ENCODE measurements at places on chromosomes 2 and 18.

- DNase-seq, result no peak
Measured at GRCh38 chr18:75660932-75661331, 233.4 kb upstream of the SMIM21 start.

- no peak for DNase-seq
Measured at GRCh38 chr18:78579449-78579848, 400.2 kb upstream of the SALL3 start.

GRCh38 chr2:76759634-76760366 lies 762.4 kb downstream of the LRRTM4 start:
- DNase-seq, result no peak

DNA sequence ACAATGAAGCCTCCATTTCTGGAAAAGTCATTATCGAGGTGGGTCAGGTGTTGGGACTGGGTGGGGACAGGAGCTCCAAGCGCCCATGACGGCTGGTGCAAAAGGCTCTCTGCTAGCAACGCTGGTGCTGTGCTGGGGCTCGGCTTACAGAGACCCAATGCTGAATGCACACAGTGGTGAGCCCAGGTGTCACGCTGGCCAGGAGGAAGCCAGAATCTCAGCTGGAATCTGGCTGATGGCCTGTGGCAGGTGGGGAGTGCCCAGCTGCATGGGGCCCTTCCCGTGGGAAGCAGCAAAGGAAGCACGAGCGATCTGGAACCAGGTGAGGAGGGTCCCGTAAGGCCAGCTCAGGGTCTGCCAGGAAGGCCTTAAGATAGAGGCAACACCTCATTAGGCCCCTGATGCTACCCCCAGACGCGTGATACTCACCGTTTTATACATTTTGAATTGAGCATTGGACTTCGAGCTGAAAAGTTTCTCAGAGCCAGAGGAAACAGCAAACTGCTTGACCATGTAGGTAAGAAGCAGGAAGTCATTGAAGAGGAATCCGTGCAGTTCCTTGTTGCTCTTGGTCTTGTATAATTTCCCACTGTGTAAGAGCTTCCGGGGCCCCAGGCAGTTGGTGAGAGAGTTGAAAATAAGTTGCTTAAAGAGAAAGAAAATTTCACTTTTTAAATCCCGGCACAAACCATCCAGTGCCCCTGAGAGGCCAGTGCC lies 34.7 kb downstream of the FAM228A start:
- DNase-seq, result no peak

GRCh38 chr2:208542465-208543041 lies 136.0 kb downstream of the PTH2R start:
- DNase-seq, result no peak

- no peak for DNase-seq
Measured at GRCh38 chr2:84395820-84396219, 63.3 kb downstream of the SUCLG1 start.

DNA sequence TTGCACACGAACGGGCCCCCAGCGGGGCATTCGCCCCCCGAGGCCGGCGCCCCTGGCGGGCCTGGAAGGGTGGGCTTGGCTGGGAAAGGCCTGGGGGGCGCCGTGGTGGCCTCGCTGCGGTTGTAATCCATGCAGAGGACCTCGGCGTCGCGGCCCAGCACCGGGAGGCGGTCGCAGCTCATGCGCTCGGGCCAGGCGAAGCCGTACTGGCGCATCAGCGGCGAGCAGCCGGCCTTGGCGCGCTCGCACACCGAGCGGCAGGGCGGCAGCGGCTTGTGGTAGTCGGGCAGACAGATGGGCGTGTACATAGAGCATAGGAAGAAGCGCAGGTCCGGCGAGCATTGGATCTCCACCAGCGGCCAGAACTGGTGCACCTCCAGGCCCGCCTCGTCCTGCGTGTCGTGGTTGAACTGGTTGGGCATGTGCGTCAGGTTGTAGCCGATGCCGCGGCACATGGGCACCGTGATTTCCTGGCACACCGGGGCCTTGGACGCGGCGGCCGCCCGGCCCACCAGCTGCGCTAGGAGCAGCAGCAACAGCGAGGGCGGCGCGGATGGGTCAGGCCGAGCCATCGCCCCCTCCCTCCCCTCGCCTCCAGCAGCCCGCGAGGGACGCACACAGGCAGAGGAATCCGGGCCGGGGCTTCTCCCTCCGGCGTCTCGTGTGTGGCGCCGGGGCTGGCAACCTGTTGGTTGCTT lies 1.4 kb downstream of the FZD5 start:
- DNase-seq, result peak; percentile 12
